ENCODE measurements at places on chromosomes 4 and X.

DNA sequence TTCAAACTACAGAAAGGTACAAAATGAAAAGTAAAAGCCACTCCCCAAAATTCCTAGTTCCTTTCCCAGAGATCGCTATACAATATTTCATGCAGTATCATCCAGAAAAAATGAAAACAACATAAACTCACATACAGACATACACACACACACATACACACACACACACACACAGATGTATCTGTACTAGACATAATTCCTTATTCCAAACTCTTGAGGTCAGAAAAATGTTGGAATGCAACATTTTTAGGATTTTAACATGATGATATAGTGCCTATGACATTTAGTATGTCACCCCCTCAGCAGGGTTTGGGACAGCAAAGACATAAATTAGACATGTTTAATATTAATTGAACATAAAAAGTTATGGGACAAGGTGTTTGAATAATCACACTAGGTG is 73.4 kb upstream of the LHFPL1 start:
- DNase-seq = no peak

- no peak for DNase-seq
Measured at GRCh38 chr4:93645120-93645519, 183.4 kb upstream of the ATOH1 start.

DNA sequence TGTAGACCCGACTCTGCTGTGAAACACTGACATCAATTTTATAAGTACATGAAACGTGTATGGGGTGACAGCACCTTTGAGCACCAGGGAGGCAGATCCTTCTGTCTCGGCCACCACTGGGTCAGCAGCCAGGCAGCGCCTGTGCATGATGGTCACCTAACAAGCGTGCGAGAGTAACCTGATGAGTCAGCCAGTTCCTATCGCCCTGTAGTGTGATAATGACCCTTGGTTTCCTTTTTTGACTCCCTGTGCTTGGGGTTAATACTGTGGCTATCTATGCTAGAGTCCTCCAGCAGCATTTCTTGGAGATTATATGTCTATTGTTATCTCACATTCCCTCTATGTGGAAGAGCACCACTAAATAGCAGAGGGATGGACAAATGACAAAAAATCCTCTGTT is 101.6 kb downstream of the NPNT start:
- no peak for DNase-seq

DNA sequence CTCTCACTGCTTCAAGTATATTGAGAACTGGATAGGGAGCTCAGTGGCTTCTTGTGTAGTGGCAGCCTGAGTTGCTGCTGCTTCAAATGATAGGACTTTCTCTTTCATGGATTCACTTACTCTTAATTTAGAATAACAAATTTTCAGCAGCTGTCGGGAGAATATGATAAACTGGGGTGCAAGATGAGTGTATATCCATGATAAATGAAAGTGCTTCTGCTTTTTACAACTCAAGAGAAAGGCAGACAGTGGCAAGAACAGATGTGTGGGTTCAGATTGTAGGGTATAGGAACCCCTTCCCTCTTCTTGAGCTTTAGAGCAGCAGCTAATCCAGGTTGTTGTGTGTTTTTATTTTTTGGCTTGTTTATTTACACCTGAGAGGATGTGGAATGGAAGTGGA is 1.0 kb downstream of the SH3BGRL start:
- DNase-seq = no peak

GRCh38 chr4:151798678-151799416 is 38.0 kb upstream of the GATB start:
- no peak for DNase-seq

DNA sequence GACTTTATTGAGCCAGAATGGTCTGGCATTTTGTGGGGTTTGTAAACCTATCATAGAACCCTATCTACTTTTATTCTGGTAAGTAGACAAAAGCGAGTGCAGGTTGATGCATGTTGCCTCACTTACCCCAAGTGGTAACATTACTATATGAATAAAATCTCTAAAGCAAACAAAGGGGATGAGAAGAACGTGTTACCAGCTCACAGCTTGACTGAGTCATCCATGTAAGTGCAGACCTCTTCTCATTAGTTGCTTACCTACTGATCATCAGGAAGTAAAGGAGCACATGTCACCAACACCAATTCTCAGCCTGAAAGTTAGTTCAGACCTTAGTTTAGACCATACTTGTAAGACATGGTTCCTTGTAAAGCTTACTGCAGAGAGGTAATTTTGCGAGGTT is 1328.3 kb downstream of the C4orf33 start:
- DNase-seq = no peak

GRCh38 chrX:10549280-10549679 is 71.1 kb downstream of the MID1 start:
- DNase-seq = peak; percentile 6
